ENCODE measurements at places on chromosomes 4 and X. TPM values are rescaled to one million over a fixed set of nuclear protein-coding genes. Genes with fewer than 3 reads are reported as not detected.

DNA sequence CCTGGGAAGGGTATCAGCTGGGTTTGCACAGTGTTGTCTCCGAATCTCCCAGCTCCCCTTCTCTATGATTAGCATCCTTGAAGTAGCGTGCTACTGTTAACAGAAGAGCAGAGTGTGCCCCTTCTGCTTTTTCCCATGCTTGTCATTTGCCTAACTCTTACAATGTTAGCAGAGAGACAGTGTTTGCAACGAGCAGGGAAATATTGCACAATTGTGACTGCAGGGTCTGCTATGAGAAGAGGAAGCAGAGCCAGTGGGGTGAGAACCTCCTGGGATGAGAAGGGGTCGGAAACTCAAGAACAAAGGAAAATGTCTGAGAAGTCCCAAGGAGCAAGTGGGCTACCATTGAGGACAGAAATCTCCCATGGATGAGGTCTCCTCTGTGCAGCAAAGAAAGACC lies 7.8 kb upstream of the CHRNA9 start:
- DNase-seq, result no peak

ELF2 gene
- total RNA-seq, result 34.1 TPM

DNA sequence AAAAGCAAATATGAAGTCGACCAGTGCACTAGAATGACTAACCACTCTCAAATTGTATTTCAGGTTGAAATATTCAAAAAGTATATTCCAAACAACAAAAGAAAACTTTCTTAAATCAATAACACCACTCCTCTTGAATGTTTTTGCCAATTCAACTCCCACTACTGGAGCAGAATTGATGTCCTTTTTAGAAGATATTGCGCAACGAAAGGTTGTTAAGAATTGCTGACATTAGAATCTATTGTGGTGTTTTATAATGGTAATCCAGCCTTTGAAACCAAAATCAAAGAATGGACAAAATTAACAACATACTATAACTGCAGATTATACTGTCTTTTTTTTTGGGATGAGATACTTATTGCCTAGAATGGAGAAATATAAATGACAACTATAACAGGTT lies 331.3 kb downstream of the GRXCR1 start:
- no peak for DNase-seq

GRCh38 chrX:134865682-134866255 lies 125.0 kb upstream of the SMIM10 start:
- no peak for DNase-seq

GAB1 gene
- total RNA-seq, result 35.4 TPM
